ENCODE measurements at places on chromosomes 4 and X.

DNA sequence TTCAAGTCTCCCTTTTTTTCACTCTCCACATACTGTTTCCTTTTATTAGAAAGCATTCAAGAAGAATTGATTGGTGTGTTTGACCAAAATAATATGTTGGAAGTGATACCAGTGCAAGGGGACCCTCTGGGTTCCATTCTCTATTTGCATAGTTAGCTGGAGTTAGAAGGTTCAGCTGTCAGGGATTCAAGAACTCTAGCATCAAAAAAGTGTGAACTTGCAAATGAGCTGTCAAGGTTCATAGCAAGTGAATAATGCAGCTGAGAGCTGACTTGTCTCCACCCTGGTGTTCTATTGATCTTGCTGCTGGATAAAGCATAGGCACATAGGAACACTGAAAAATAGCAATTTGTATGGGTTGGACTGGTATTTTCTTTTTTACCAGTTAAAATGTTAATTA, 73.2 kb downstream of the SORBS2 start:
- DNase-seq, result no peak

GRCh38 chrX:23907111-23907497, 634 bp downstream of the APOO start:
- DNase-seq, result no peak

DNA sequence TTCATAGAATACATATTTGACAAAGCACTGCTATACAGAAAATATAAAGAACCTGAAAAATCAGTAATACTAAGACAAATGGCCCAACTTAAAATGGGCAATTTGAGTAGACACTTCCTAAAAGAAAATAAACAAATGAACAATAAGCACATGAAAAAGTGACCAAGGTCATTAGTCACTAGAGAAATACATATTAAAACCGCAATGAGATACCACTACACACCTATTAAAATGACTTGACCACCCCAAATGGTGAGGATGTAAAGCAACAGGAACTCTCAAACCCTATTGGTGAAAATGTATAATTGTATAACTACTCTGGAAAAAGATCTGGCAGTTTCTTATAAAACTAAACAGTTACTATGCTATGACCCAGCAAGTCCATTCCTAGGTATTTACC, 34.0 kb upstream of the USP9X start:
- DNase-seq, result no peak

DNA sequence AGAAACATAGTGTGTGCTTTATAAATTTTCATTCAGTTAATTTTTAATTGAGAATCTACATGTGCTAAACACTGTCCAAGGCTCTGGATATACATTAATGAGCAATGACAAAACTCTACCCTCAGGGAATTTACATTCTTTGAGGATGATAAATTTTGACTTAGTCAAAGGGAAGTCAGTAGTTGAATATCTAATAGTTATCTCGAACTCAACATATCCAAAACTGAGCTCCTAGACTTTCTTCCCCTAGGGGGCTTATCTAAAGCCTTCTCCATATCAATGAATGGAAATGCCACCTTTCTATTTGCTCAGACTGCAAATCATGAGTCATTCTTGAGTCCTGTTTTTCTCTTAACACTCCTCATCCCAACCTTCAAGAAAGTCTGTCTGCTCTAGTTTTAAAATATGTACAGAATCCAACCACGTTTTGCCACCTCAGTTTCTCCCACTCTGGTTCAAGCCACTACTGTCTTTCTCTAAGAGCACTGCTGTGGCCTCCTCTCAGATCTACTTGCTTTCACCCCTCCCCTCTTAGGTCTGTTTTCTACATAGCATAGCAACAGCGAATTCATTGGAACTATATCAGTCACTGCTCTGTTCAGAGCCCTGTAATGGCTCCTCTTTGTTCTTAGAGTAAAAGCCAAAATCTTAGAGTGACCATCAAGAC, 9.5 kb downstream of the PARM1 start:
- no peak for DNase-seq

DNA sequence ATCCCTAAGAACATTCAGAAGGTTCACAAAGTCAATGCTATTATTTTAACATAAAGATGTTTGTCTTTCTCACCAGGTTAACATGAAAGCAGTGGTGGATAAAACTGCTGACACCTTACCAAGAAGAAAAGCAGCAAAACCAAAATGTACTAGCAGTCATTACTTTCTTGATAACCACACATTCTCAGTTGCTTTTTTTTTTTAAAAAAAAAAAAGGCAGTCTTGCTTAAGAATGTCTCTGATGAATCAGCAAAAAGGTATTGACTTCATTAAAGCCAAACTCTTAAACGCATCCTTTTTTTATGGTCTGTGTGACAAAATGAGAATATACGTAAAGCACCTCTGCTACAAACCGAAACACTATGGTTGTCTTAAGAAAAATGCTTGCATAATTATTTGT, 31.9 kb downstream of the CDKL2 start:
- DNase-seq, result no peak

- DNase-seq, result peak; percentile 28
Measured at GRCh38 chrX:68989865-68990606, 161.2 kb downstream of the EFNB1 start.

GRCh38 chr4:149933883-149934282, 118.2 kb upstream of the IQCM start:
- DNase-seq, result no peak

DNA sequence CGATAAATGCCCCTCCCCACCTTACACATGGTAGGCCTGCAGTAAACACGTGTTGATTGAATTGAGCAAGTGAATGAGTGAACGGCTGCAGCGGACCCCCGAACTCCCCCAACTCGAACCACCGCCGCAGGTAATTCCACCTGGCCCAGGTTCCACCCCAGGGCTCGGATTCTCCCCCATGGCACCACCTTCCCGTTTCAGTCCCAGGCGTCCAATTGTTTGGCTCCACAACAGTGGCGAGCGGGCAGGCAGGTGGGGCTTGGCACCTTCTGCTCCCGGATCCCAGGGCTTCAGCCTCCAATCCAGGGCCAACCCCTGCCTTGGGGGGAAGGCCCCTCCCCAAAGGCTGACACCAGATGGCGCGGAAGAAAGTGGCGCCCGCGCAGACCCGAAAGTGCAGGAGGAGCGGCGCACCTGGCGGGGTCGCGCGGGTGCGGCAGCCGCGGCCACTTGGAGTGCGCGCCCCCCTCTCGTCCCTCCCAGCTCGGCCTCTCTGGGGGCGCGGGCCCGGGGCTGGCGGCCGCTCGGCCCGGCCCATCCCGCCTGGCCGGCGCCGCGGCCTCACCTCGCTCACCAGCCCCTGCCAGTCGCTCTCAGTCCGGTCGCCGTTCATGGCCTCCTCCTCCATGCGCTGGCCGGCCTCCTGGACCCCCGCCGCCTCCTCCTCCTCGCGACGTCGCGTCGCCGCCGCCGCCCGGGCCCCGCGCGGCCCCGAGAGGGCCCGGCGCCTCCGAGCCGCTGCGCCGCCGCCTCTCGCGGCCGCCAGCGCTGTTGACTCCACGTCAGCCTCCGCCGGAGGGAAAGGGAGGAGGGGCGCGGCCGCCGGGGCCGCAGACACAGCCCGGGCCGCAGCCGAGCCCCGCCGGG, at the start of gene CCDC149:
Gene CCDC149 (minus strand): TSS at position 791 of the 867 bp plus-strand sequence. CDS start 178 bp downstream, at position 613.
- DNase-seq, result peak; percentile 59

DNA sequence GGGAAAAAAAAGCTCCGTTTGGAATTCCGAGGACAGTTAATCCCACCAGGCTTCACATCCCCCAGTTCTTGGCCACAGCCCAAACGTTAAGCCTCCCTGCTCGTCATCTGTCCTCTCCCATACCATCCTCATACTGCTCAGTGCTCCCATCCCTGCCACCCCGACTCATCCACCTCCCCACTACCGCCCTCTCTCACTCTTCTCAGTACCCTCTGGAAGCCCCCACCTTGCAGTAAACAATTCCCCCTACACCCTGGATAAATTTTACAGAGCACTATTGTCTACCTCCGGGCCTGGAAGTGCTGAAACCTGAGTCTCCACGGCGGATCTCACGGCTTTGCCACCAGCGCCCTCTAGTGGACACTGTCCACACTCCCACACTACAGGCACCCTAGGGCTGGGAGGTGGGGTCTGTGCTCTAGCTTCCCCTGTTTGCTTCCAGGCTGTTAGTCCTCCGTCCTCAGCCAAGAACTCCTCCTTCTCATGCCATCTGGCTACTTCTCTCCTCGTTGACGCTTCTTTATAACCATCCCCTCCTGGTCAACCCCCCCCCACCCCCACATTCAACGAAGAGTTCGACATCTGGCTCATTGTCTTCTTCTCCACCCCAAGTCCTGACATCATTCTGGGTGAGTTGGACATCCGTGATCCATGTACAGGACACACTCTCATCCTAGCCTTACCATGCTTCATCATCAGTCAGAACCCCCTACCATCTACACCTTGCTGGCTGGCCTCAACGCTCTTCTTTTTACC, 54.5 kb downstream of the RTL9 start:
- DNase-seq, result peak; percentile 78

DNA sequence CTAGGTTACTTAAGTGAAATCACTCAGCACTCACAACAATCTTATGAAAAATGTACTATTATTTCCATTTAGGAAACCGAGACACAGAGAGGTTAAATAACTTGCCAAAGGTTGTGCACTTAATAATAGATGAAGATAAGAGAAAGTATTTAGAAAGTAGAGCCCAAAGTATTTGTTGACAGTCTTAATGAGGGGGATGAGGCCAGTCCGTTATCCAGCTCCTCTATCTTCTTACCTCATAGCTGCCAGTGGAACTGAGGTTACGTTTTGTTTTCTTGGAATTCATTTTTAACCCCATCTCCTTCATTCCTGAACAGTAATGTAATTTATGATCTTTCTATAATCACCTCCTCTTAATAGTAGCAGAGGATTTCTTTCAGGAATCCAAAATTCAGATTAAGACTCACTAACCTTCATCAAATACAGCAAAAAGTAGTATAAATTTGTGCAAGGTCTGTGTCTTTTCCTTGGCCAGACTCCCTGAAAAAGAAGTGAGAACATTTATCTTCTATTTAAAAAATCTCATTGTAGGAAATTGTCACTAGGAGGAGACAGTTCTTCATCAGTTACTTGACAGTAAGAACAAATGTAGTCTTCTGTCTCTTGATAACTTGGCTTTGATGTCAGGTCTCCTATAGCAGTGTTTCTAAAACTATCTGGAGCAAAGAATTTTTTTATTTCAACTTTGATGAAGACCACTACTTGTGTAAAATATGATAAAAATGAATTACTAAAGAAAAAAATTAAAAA, 35.5 kb downstream of the F8 start:
- DNase-seq, result no peak

GRCh38 chrX:57821703-57822387, 88.4 kb downstream of the ZXDA start:
- DNase-seq, result peak; percentile 52

DNA sequence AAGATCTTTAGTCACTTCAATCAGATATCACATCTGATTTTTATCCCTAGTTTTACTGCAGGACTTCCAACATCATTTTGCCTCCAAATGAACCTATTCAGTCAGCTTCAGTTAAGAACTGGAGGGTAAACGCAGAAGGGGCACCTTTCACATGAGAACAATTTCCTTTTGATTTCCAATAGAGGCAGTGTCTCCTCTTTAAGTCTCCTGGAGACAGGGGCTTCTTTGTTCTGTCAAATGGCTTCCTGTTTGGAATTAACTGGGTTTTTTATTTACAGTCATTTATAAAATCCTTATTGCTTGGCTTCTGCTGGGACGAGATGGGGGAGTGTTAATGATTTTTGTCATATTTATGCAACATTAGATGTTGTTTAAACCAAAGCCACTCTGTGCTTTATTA, 164.0 kb downstream of the STK32B start:
- DNase-seq, result no peak

DNA sequence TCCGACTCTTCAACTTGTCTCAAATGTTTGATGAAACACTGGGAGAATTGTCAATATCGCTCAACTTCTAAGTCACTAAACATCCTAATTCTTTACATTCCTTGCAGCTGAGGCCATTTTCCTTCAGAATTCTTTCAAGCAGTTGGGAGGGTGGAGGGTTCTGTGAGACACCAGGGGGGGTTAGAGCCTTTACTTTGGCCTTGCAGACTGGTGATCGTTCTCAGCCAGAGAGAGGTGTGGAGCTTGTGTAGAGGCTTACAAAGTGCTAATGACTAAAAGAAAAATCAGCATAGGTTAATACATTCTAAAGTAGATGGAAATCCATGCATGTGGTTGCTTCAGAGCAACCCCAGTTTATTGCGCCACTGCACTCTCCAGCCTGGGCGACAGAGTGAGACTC, 21.3 kb upstream of the SOX3 start:
- no peak for DNase-seq

Data from SK-N-DZ (cell line).